Activated T-cell treated with anti-CD3 and anti-CD28 coated beads for 24 hours (primary cell): ENCODE measurements at places on chromosomes 7 and 10.

- DNase-seq = no peak
Measured at GRCh38 chr10:95176101-95176500, 17.9 kb upstream of the ACSM6 start.

GRCh38 chr10:133614830-133615580 is 11.6 kb downstream of the FRG2B start:
- DNase-seq = no peak

GRCh38 chr10:115093776-115094408 is 727 bp downstream of the ATRNL1 start:
- DNase-seq = no peak

DNA sequence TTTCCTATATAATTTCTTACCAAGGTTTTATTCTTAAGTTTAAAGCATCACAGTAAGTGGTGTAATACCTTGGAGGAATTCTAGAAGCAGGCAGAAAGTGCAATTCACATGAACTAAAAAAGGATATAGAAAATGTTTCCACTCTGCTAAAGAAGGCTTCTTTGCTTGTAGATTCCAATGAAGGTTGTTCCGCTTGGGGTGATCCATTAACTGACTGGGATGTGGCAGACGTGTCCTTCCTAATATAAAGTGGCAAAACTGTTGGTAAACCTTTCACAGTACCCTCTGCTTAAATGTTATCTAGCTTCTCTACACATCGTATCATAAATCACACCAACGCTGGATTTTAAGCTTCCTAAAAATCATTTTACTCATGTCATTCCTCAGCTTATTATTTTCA is 2.3 kb downstream of the ZC3HC1 start:
- no peak for DNase-seq

DNA sequence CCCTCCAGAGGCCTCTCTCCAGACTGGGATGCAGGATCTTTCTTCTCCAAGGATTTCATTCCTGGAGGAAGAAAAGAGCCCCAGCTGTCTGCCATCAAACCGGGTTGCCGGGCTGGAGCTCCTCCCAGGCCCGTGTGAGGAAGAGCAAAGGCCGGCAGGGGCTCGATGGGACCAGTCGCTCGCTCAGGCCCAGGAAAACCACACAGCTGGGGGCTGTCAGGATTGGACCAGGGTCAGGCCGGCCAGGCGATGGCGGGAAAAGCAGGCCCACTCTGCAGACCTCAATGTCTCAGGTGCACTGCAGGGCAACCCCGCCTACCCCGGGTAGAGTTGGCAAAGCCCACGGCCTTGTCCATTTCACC is 98.1 kb upstream of the DNAAF5 start:
- DNase-seq = no peak

DNA sequence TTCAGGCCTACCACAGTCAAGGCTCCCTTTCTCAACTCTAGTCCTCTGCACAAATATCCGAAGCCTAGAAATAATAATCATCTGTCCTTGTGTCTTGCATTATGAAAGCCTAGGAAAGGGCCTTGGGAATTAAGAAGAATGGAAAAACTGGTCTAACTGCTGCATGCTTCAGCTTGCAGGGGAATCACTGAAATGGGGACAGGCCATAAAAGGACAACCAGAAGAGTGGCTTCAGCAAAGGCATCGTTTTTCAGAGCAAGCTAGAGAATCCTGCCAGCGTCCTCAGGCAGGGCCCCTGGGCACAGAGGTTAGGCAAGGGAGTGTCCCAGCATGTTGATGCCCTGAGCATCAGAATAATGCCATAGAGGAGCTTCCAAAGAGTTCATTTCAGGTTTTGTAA is 13.2 kb downstream of the ERVW-1 start:
- DNase-seq = no peak

DNA sequence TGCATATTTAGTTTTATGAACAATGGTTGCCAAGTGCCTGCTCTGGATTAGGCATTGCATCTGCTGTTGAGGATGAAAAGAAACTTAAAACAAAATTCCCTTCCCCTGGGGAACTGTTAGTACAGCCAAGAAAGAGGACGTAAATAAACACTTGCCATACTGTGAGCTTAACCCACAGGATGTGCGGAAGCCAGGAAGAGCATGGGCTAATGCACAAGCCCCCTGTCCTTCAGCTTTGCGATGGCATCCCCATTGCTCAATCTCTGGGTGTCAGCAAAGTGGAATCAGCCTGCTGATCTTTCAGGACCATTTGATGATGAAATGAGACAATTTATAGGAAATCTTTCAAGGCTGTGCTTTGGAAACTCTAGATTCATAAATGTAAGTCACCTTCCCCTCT is 399.9 kb upstream of the IGFBP3 start:
- no peak for DNase-seq

DNA sequence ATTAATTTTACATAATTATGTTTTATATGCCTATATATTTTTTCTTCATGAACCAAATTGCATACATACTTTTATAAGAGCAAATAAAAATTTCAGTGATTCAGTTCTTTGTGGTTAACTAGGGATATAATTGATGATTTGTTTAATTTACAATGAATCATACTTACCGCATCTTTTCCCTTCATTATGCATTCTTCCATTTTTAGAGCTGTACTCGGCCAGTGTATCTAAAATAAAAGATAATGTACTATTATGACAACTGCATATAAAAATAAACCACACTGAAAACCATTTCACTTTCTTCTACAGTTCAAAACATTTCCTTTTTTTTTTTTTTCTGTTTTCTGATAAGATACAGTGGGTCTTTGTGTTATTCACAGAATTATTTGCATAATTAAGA is 179.9 kb downstream of the SEMA3E start:
- DNase-seq = no peak

DNA sequence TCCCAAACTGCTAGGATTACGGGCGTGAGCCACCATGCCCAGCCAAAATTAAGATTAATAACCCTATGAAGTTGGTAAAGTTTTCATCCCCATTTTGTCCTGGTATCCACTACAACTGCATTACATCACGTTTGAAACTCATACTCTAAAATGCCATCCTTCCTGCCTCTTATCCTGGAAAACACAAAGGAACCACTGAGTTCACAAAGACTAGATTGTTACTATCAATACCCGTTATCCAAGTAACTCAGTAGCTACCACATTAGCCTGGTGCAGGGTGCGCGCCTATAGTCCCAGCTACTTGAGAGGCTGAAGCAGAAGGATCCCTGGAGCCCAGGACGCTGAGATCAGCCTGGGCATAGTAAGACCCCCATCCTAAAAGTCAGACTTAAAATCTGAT is 63.5 kb upstream of the ANAPC16 start:
- no peak for DNase-seq

DNA sequence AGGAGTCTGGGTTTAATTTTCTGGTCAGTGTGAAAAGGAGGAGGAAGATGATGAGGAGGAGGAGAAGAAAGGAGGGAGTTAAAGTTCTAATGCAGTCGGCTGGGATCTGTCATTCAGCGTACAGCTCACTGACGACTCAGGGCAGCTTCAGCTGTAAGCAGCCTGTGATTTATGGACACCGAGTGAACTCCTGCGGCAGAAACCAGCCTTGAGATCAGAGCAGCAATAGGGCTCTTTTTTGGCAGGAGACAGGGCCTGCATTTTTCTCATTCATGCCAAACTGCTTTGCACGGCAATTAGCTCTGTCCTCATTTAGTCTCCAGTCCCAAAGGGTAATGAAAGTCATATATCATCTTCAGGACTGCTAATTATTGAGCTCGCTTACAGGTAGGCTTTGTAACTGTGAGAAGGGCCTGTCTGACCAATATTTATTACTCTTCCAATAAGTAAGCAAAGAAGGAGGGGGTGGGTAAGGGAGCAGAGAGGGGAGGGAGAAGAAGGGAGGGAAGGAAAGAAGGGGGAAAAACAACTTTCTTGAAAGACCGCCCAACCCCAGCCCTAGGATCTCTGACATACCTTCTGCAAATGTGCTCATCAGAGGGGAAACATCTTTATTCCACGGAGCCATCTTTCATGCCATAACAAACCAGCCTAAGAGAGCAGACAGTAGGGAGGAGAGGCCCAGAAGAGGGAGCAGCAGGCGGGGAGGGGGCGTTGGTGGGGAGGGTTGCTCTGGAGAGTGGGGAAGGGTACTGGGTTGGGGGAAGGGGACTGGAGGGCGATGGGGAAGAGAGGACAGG is 48.1 kb upstream of the COMTD1 start:
- DNase-seq = no peak

DNA sequence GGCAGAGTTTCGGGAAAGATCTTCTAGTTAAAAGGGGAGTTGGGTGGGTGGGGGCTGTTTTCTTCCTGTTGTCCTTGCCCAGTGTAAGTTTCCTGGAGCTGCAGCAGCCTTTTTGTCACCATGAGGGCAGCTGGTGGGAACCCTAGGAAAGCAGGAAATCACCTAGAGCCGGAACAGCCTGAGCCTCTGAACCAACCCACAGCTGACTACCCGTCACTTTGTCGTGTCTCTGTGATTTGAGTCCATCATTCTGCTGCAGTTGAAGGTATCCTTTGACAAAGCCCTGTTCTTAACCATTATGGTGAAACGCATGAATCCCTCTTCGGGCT is 1.2 kb upstream of the C10orf143 start:
- DNase-seq = no peak

- no peak for DNase-seq
Measured at GRCh38 chr10:28054228-28054860, 55.5 kb upstream of the ODAD2 start.

GRCh38 chr7:99557196-99557607 is 1.2 kb upstream of the ZNF655 start:
- no peak for DNase-seq

DNA sequence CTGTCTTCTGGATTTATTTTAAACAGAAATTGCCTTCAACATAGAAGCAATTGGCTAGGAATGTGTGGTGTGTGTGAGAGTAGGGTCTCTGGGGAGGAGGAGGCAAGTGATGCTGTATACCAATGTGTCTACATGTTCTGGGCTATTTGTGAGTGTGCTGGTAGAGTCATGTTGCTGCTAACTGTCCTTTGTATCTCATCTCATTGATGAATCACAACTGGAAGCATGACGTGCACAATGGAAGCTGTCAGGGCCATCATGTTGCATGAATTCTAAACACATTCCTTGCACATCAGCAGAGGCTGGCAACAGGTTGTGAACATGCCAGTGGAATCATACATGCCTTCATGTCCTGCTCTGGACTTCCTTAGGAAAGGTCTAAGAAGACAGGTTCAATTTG is 199.7 kb downstream of the BMPER start:
- DNase-seq = no peak

DNA sequence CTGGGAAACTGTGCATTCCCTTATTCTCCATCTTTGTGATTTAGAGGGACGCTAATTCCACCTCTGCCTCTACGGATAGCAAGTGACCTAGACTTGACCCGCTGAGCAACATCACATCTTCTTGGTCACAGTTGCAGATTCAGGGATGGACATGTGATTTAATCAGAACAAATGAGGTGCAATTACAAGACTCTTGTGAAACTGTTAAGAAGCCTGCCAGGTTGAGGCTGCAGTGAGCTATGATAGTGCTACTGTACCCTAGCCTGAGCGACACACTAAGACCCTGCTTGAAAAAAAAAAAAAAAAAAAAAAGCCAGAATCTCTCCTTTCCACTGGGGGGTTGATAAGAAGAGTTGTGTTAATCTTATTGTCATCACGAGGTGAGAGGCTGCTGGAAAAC is 14.4 kb downstream of the MPLKIP start:
- no peak for DNase-seq
